ENCODE measurements at places on chromosomes 11 and 22.

GRCh38 chr11:46051102-46051501 lies 70.2 kb downstream of the PHF21A start:
- DNase-seq, result no peak

GRCh38 chr11:36311926-36312595 lies 16.0 kb downstream of the PRR5L start:
- DNase-seq, result no peak

DNA sequence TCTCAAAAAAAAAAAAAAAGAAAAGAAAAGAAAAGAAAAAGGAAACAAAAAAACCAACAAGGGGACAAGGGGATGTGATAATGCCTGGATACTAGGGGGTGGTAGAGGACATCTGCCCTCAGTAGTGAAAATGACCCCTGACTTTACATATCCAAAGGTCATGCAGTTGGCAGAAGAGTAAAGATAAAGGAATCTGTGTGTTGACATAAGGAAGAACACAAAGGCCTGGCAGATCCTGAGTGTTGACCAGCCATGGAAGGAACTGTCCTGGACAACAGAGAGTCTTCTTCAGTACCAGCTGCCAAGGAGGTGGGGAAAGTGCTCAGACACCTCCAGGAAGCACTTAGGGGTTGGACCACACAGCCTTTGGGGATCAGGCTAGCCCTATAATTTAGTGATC lies 12.6 kb downstream of the SLC43A1 start:
- DNase-seq, result peak; percentile 68

GRCh38 chr22:37561212-37562048 lies 1.1 kb downstream of the CDC42EP1 start:
- peak; percentile 80 for DNase-seq

- no peak for DNase-seq
These were observed 8.4 kb upstream of the OMP start for GRCh38 chr11:77093987-77094840.

DNA sequence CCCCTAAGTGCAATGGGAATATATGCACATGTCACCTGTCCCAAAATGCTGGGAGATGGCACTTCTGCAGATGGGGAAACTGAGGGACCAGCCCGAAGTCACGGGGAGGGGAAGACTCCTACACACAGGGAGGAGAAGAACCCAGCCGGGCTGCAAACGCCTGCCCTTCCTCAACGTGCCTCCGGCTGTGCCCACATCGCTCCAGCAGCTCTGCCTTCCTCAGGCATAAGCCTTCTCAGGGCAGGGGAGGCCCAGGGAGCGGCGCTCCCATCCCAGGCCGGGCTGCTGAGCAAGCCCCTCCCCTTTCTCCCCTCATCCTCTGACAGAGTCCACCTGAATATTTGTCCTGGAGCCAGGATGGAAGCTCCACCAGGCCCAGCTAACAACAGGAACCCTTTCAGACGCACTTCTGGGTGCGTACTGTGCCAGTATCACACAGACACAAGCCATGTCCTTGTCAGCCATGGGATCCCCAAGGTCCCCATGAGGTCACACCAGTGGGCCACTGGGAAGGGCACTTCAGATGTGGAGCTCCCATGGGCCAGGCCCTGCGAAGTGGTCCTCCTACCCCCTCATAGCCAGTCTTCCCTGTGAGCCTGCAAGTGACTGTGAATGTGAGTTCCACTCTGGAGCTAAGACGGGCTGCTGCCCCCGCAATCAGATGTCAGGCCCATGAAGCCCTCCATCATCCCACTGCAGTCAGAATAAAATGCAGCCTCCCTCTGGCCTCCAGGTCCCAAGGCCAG lies 2.5 kb upstream of the CD81 start:
- DNase-seq, result no peak

DNA sequence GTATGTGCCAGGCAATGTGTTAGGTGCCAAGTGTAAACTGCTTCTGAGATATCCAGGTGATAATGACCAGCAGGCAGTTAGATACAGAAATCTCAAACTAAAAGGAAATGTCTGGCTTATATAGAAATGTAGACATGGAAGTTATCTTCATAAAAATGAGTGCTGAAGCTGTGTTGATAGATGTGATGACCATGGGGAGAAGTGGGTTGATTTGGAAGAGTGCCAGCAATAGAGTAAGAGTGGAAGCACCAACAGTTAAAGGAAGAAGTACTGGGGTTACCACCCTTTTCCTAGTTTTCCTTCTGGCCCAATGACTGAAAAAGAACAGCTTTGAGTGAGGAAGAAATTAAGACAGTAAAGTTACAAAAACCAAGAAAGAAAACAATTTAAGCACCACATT lies 68.5 kb downstream of the C2CD3 start:
- no peak for DNase-seq

GRCh38 chr11:88359541-88359940 lies 22.0 kb upstream of the CTSC start:
- no peak for DNase-seq

- DNase-seq, result no peak
These were observed 1.4 kb downstream of the RIN1 start for GRCh38 chr11:66334605-66335442.

- DNase-seq, result no peak
These were observed 55.7 kb upstream of the PICALM start for GRCh38 chr11:86124251-86125233.

GRCh38 chr22:32735526-32735925 lies 66.0 kb upstream of the TIMP3 start:
- DNase-seq, result no peak

DNA sequence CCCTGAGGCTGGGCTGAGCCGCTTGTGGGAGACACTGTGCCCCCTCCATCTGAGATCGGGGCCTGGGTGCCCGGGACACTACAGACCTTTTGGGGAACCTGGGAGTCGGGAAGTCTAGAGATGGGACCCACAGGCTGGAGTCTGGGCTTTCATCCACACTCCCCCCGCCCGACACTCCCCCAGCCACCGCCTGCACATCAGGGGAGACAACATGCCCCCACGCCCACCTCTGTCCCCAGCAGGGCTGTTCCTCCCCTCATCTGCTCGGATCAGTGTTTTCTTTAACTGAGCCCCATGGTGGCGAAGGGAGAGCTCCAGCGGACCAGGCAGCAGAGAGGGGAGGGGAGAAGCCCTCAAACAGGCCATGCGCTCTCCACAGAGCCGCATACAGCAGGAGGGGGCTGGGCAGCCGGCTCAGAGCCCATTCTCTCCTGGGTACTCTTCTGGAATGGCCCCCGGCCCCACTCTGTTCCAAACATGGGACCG lies 174.7 kb downstream of the IGLL1 start:
- DNase-seq, result peak; percentile 4

- DNase-seq, result no peak
These were observed 9.3 kb downstream of the CD44 start for GRCh38 chr11:35148163-35148837.

DNA sequence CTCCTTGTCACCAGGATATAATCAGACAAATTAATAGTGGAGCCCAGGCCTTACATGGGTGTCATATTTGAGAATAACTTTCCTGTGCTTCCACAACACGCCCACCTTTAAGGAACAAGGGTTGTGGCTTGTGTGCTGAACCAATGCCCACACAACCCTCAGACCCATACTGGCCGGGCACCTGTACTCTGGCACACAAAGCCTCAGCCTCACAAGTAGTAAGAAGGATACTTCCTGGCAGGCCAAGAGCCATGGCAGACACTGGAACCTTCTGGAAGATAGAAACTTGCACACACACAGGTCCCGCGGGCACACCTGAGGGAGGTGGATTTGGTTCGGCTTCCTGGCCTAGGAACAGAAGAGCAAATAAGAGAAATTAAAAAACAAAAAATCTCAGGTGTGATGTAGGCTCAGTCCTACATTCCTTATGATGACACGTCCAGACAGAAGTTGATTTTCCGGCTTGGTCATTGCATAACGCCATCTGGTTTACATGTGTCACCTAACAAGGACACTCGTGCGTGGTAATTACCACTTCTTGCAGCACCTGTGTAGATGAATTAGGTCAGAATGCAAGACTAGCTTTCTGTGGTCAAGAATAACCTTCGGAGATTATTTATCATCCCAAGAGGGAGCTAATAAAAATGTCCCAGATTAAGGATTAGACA lies 5.8 kb upstream of the BRD1 start:
- peak; percentile 46 for DNase-seq

- no peak for DNase-seq
These were observed 86.9 kb downstream of the STIM1 start for GRCh38 chr11:3942160-3942955.

GRCh38 chr11:22491555-22492225 lies 133.9 kb downstream of the FANCF start:
- no peak for DNase-seq

DNA sequence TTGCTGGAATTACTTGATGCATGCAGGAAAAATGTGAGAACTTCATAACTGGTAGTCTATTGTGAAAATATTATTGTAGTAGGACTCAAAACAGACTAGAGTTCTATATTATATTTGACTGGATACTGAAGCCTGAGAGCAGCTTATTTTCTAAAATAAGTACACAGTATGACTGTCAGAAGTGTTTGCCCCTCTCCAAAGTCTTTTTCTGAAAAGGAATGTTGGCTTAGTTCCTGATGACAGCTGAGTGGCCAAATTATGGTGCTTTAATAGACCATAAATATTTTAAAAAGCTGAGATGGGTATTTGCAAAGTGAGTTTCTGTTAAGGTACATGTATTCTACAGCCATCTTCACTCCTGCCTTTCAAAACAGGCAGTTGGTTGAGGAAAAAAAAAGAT lies 13.1 kb downstream of the ZBED5 start:
- DNase-seq, result no peak

DNA sequence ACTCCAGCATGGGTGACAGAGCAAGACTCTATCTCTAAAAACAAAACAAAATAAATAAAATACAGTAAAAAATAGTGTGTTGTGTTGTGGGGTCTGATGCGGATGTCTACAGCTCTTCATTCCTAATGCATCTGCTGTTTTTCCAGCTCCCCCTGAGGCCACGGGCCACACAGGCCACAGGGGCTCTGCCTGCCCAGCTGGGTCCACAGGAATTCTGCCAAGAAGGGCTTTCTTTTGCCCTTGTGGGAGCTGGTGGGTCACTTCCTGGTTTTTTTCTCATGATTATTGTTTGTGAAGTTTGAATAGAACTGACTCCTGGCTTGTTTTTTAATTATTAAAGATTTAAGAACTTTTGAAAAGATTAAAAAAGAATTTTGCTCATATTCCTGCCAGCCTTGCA lies 67.4 kb upstream of the CLDN5 start:
- DNase-seq, result no peak

GRCh38 chr11:69645801-69646492 lies 5.0 kb downstream of the CCND1 start:
- no peak for DNase-seq

- no peak for DNase-seq
These were observed 28.8 kb upstream of the AMOTL1 start for GRCh38 chr11:94739331-94739730.

DNA sequence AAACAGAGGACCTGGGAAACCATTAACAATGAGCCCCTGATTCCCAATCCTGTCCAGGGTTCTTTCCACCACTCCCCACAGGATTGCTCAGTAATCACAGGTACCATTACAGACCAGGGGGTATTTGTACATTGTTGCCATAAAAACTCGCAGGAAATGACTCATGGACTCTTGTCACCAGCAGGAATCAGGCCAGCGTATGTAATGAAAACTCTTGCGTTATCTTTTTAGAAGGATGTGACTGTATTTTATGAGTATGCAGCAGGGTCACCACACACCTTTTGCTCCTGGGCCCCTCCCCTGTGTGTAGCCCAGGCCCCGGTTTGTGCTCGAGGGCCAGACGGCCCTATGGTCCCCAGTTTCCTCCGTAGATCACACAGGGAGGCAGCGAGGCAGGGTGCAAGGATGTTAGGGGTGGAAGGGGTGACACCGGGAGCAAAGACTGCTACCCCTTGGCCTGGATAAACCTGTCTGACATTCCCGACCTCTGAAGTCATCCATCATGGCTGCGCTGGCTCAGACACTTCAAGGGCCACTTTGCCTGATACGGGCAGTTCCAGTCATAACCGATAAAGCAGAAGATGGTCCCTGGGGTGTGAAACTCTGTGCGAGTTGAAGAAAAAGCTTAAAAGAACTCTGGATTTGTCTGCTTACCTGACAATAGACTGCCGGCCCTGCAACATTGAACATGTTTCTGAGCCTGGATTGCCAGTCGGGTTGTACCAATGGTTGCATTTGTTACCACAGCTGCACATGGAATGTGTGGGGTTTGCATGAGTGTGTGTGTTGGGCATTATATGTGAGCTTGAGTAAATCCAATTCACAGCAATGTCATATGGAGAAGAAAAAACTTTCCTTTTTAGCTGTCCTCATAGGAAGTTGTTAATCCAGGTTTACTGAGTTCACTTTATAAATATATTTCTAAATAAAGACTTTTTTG lies 56.9 kb downstream of the MICAL2 start:
- no peak for DNase-seq

DNA sequence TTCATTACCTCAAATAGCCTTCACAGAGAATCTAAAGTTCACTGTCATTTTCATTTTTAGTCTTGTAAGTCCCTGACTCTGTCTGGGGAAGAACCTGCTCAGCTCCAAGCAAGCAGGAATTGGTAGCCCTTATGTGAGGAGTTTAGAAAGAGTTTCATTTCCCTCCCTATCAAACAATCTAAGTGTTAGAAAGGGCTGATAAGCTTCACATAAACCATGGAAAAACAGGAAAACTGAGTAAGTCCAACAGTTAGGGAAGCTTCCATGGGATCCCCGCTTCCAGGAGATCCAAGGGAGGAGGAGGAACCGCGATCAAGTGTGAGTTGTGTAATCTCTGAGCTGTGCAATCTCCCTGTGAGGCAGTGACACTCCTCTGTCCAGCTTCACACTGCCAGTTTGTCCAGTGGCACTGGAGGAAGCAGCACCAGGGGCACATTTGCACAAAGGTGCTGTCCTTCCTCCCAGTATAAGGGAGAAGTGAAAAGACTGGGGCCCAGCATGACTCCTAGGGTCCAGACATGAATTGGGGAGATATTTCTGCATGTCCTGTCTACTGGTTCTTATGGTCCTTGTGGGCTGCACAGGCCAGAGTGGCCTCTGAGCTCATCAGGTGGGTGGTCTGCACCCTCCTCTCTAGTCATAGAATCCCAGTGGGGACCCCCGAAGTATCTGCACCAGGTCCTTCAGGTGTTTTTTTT lies 4.3 kb downstream of the PRAME start:
- DNase-seq, result no peak

DNA sequence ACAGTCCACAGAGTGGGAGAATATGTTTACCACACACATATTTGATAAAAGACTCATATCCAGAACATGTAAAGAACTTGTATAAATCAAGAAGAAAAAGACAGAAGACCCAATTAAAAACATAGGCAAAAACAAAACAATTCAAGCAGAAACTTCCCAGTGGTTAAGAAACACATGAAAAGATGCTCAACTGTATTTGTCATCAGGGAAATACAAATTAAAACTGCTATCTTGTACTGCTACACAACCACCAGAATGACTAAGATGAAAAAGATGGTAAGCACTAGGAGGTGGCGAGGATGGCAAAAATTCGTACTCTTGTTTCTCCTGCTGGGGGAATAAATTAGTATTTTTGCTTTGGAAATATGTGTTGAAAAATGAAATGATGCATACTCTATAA lies 192.3 kb upstream of the C11orf87 start:
- no peak for DNase-seq

- no peak for DNase-seq
These were observed 133.0 kb downstream of the C11orf87 start for GRCh38 chr11:109554951-109555350.
